ENCODE measurements at places on chromosomes 11 and 22.

- DNase-seq, result no peak
Observed at GRCh38 chr22:25039255-25039654, 86.7 kb downstream of the KIAA1671 start.

DNA sequence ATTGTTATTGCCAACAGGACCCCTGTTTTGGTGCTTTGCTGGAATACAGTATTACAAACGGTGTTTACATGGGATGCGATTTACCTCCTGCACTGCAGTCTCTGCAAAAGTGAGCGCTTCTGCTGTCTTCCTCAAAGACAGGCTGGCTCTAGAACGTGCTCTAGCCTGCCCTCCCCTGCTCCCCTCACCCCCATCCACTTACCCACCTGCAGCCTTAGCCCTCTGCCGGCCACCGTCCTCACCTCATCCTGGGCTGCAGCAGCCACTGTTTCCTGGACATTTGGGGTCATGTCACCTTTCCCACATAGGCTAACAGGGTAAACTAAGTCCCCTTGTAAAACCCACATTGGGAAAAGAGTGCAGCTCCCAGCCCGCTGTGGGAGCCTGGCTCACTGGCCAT lies 9.6 kb upstream of the PANX2 start:
- no peak for DNase-seq

- DNase-seq, result no peak
Observed at GRCh38 chr11:45593992-45594391, 71.4 kb downstream of the CHST1 start.

DNA sequence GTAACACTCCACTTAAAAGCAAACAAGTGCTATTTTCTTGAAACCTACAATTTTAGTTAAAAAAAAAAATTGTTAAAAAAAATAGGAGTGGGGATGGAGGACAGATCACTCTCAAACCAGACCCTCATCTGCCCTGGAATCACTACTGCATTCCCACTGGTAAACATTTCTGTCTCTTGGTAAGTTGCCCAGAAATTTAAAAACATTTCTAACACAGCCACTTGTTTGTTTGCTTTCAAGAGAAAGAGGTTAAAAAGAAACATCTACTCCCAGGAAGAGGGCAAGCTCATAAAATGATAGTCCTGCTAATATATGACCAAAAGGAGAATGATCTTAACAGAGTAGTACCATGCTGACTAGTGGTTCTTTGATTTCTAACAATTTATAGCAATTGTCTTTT lies 83.3 kb downstream of the SGSM3 start:
- no peak for DNase-seq

Measured in stimulated activated CD4-positive, alpha-beta T cell treated with anti-CD3 and anti-CD28 coated beads, Interleukin-2, amount 100 ng/mL, for 24 hours (primary cell).